Upper lobe of right lung (tissue), 1 donor: ENCODE measurements at places on chromosomes 16 and 17. TPM values are rescaled to one million over a fixed set of nuclear protein-coding genes. Genes with fewer than 3 reads are reported as not detected.

GRCh38 chr17:72691586-72691985, 400.9 kb downstream of the SLC39A11 start:
- no peaks in the 10 kb centered on the region for H3K36me3 ChIP-seq
- H3K27ac ChIP-seq: no peak overlapping the region
- DNase-seq: no peak
- H3K4me1 ChIP-seq: no peaks in the 10 kb centered on the region
- no peak overlapping the region for H3K4me3 ChIP-seq
- H3K27me3 ChIP-seq: no peaks in the 10 kb centered on the region

DNA sequence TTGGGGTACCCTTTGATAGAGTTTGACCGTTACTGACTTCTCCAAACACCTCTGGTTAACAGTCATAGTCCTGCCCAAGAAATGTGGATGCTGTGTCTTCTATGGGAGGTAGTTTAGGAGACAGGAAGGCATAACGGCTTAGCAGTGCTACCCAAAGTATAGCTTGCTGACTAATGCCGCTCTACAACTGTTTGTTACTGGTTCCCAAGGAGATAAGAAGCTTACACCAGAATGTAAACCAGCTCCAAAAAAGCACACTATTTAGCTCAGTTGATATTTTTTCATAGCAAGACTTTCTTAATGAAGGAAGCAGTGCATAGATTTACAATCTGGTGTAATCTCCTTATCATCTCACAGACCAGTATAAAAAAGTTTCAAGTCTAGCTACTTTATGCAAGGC, 95.7 kb downstream of the HS3ST3B1 start:
- no peak for DNase-seq
- no peaks in the 10 kb centered on the region for H3K36me3 ChIP-seq
- H3K4me1 ChIP-seq: no peaks in the 10 kb centered on the region
- no peak overlapping the region for H3K27ac ChIP-seq
- H3K27me3 ChIP-seq: no peaks in the 10 kb centered on the region

Gene ACSM3
- 34.3 TPM for total RNA-seq

Gene NUFIP2
- 51.5 TPM for total RNA-seq

DNA sequence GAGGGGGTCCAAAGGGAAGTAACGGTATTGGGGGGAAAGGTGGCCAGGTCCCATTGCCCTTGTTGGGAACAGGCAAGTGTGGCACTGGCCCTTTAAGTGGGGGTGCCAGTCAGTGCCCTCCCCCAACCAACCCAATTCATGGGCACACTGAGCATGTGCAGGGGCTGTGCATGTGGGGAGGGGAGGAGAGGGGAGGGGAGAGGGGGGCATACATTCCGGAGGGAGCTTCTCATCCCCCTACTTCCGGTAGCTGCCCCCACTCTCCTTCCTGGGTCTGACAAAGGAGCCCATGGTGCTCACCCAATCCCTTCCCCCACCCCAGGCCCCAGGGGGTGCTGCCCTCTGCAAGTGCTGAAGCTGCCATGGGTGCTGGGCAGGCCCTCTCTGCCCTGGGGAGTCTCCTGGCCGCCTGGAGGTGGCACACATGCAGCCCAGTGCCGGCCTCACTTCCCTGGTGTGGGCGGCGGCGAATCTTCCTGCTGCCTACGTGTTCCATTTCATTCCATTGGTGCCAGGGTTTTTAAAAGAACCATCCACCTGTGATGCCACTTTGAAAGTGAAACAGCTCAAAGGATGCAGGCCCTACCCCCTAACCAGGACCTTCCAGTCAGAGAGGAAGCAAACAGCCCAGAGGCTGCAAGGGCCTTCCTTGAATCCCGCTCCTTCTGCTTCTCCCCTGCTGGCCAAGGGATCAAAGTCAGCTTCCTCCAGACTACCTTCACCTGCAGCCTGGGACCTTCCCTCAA, 11.0 kb downstream of the HEXIM2 start:
- H3K27ac ChIP-seq: peak overlapping the region; percentile 85
- peaks cover 33% of the 10 kb centered on the region for H3K4me1 ChIP-seq
- peak; percentile 77 for DNase-seq
- peak overlapping the region; percentile 39 for H3K4me3 ChIP-seq
- H3K27me3 ChIP-seq: no peaks in the 10 kb centered on the region
- no peaks in the 10 kb centered on the region for H3K36me3 ChIP-seq

GRCh38 chr16:74280448-74280847, 16.2 kb upstream of the PSMD7 start:
- H3K4me1 ChIP-seq: no peaks in the 10 kb centered on the region
- H3K27me3 ChIP-seq: no peaks in the 10 kb centered on the region
- H3K27ac ChIP-seq: no peak overlapping the region
- H3K36me3 ChIP-seq: no peaks in the 10 kb centered on the region
